Hematopoietic multipotent progenitor cell (in vitro differentiated cells): ENCODE measurements at places on chromosomes 13 and 19. TPM values are rescaled to one million over a fixed set of nuclear protein-coding genes. Genes with fewer than 3 reads are reported as not detected.

The WDR87 gene
- total RNA-seq, result not detected

The SIGLEC7 gene
- total RNA-seq, result under 0.01 TPM

GRCh38 chr13:113902986-113903775 lies 39.3 kb upstream of the GAS6 start:
- no peak for DNase-seq

DNA sequence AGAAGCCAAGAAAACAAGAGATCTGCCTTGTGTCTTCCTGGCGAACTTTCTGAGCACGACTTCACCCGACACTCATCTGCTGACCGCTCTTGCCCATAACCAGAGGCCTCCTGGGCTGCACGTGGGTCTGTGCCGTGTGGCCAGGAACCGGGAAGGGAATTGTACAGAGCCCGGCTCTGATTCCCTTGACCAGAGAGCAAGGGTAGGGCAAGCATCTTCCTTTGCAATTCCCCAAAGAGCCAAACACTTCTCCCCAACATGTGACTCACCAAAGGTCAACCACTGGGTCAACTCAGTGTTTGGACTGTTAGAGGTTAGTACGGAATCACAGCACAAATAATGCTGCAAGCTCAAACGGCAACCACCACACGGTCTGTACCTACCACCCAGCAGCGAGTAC lies 48.9 kb downstream of the KLF2 start:
- DNase-seq, result no peak

GRCh38 chr13:92315265-92315664 lies 911.3 kb upstream of the GPC6 start:
- DNase-seq, result no peak

- DNase-seq, result no peak
Measured at GRCh38 chr13:102593466-102593865, 3.3 kb upstream of the TPP2 start.

DNA sequence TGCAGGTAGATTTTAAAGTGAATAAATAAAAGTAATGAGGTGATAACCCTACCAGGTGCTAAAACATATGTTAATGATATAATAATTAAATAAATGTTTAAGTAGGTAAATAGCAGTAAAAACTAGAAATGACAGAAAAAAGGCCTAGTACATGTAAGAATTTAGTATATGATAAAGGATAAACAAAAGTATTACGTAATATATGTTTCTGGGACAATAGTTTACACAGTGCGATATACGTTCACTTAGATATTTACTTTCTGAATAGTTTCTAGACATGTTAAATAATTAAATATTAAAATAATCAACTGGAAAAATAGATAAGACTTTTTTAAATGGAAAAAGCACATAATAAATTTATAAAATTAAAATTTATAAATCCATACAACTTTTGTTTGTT lies 340.9 kb downstream of the LIG4 start:
- no peak for DNase-seq

GRCh38 chr19:18789422-18789869 lies 1.7 kb downstream of the COMP start:
- DNase-seq, result no peak
